ENCODE measurements at places on chromosomes 7 and 10.

DNA sequence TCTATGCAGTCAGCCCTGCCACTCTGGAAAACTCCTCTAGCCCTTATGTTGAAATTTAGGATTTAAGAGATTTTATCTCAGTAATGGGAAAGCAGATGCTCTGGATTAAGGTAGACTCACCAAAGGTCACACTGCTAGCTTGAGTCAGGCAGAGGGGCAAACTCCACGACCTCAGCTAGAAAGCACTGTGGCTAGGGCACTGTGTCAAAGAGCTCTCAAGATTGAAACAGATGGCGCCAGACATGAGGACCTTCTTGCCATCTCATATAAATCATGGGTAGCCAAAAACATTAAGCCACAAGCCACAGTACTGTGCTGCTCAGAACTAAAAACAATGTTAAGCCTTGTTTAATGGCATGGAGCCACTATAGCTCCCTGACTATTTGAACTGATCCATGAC lies 188.7 kb downstream of the DNAJC1 start:
- DNase-seq = no peak

- DNase-seq = no peak
These were observed 34.8 kb upstream of the MSMB start for GRCh38 chr10:46080886-46081285.

DNA sequence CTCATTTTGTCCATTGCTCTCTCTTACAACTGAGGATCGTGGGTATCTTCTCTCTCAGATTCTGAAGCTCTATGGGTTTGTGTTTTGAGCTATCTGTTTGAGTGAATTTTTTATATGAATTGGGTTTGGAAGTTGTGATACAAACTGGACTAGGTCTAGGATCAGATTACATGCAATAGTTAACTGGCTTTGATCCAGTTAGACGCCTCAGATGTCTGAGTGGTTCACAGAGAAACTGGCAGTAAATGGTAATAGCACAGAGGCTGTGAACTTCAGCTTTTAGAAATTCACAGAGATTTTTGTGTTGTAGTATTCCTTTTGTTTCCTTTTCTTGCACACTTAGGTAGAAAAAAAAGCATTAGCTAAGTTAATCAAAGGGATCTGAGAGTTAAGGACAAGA lies 12.7 kb upstream of the DNMBP start:
- peak; percentile 29 for DNase-seq

GRCh38 chr10:72274730-72275350 lies 1.1 kb downstream of the DDIT4 start:
- peak; percentile 82 for DNase-seq

DNA sequence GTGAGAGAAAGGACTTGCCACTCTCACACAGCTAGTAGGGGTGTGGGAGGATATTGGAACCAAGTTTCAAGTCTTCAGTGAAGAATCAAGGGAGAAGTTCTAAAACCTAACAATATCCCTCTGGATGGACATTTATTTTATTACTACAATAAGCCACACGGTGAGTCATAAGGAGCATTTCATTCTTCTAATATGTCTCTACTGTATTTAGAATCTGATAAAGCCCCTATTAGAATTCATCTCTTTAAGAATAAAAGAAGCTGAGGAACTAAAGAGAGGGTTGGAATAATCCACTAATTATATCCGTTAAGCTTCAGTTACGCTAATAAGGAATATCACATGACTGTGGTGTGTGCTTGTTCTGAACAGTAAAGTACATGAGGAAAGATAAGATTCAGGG lies 40.9 kb upstream of the ATRNL1 start:
- DNase-seq = no peak

All from GM23248 (cell line).